AG10803 (cell line): ENCODE measurements at places on chromosomes 3 and 15.
A peak's percentile ranks its signal among the peaks of the same experiment; 100 is the strongest.

- no peak for DNase-seq
Measured at GRCh38 chr3:127411083-127411727, 123.4 kb upstream of the PRR20G start.

GRCh38 chr3:147371140-147371539 is 35.2 kb downstream of the ZIC4 start:
- no peak for DNase-seq

GRCh38 chr3:168249205-168249549 is 153.5 kb upstream of the GOLIM4 start:
- no peak for DNase-seq

DNA sequence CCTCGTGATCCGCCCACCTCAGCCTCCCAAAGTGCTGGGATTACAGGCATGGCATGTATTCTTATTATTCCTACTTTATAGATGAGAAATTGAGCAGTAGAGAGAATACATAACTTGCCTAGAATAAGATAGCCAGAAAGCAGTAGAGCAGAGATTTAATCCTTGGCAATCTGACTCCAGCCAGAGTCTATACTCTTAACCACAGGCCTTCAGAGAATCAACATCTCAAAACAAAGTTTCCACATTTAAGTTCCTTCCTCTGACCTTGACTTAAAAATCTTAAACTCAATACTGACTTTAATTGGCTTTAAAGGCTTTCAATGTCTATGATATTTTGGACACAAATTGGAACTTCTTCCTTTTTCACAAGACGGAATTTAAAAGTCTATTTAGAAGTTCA is 37.1 kb downstream of the ZNF106 start:
- no peak for DNase-seq

GRCh38 chr3:44476181-44476611 is 1.3 kb downstream of the ZNF445 start:
- DNase-seq, result peak; percentile 45

DNA sequence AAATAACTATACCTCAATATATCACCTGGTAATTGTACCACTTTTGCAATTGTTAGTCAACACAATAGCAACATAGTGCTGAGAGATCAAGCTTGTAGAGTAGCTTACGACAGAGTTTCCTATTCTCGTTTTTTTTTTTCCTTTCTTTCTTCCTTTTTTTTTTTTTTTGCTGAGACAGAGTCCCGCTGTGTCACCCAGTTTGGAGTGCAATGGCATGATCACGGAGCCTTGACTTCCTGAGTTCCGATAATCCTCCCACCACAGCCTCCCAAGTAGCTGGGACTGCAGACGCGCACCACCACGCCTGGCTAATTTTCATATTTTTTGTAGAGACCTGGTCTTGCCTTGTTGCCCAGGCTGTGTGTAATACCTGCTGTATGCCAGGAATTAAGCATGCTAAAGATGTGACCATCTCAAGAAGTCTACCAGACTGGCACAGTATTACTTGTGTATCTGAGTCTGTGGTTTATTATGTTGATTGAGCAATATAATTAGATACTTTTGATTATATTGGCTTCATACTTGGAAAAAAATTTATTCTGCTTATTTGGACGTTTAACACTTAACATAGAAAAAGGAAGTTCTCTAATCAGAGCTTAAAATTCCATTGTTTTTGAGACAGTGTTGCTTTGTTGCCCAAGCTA is 3.0 kb downstream of the SELENOT start:
- no peak for DNase-seq

DNA sequence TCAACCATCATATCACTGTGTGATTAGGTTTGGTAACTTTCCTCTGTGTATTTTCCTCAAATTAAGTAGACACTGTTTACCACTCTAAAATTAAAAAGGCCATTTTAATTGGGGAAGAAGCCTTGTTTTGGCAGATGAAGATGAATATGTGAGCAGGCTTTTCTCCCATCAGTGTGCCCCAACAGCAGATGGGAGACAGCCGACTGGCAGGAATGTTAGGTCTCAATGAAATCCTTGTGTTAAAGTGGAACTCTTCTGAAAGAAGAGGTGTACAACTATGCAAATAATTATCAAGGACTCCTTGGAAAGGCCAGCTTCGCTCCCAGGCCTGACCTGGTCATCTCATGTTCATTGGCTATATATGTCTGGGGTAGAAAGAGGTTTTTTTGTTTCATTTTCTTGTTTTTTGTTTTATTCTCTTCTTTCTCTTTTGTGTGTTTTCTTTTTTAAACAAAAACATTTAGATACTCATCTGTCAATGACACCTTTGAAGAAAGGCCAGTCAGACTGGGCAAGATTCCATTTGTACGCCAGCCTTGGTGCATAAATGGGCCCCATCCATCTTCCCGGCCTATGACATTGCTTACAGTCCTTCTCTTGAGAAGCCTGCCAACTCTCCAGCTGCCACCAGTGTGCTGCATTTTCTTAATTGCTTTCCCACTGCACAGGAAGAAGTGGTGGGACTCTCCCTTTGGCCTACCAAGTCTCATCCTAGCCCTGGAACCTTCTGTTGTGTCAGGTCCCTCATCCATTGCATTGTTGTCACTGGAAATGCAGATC is 25.8 kb downstream of the LRTM1 start:
- peak; percentile 61 for DNase-seq

DNA sequence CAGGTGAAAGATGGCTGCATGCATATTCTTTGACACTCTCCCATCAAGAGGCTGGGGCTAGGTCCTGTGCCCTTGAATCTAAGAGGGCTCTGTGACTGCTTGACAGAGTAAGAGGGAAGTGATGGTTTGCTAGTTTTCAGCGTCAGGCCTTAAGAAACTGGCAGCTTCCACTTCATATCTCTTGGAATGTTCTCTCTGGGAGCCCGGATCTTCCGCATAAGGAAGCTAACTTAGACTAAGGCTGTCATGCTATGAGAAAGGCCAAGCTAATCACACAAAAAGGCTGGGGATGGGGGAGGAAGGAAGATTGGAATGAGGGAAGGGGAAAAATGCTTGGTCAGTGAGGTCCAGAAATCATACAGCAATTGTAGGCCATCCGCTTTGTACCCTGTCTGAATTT is 50.0 kb downstream of the MB21D2 start:
- no peak for DNase-seq

- no peak for DNase-seq
Measured at GRCh38 chr15:99141943-99142342, 37.1 kb downstream of the SYNM start.

GRCh38 chr15:31482122-31482922 is 155.7 kb downstream of the KLF13 start:
- no peak for DNase-seq
